Amniotic stem cell (primary cell): ENCODE measurements at places on chromosomes 4 and X.

- no peak for DNase-seq
Measured at GRCh38 chr4:306551-306961, 1.3 kb upstream of the ZNF732 start.

DNA sequence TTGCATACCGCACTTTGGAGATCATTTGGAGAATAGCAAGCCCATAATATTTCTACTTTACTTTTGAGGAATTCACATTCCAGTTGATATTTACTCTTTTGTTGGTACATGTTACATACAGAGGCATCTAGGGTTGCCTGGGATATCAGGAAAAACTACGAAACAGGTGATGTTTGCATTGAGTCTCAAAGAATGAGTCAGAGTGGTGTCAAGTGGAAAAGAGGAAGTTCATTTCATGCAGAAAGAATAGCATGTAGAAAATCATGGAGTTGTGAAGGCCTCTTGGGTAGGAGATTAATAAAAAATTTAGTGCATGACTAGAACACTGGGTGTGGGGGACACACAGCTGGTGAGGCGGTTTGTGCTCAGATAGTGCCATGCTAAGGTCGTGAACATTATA is 33.5 kb upstream of the ELOVL6 start:
- DNase-seq = no peak

DNA sequence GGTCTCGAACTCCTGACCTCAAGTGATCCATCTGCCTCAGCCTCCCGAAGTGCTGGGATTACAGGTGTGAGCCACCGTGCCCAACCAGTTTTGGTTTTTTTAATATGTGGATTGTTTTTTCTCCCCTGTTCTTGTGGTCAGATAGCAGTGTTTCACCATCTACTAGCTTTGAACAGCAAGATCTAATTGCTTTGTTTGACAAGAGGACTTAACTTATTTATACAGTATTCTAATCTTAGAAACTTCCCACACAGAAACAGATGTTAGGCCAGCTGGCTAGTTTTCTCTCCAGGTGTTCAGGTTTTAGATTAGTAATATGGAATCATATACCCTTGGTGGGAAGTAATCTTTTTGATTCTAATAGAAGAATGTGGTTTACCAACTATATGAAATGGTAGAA is 12.9 kb downstream of the ING2 start:
- DNase-seq = no peak

GRCh38 chrX:121160987-121161386 is 113.6 kb downstream of the GLUD2 start:
- no peak for DNase-seq

- no peak for DNase-seq
Measured at GRCh38 chr4:184812651-184813181, 13.1 kb downstream of the ACSL1 start.

- no peak for DNase-seq
Measured at GRCh38 chrX:149298111-149298510, 207.0 kb downstream of the IDS start.

GRCh38 chr4:138259824-138260223 is 17.7 kb upstream of the SLC7A11 start:
- DNase-seq = no peak

DNA sequence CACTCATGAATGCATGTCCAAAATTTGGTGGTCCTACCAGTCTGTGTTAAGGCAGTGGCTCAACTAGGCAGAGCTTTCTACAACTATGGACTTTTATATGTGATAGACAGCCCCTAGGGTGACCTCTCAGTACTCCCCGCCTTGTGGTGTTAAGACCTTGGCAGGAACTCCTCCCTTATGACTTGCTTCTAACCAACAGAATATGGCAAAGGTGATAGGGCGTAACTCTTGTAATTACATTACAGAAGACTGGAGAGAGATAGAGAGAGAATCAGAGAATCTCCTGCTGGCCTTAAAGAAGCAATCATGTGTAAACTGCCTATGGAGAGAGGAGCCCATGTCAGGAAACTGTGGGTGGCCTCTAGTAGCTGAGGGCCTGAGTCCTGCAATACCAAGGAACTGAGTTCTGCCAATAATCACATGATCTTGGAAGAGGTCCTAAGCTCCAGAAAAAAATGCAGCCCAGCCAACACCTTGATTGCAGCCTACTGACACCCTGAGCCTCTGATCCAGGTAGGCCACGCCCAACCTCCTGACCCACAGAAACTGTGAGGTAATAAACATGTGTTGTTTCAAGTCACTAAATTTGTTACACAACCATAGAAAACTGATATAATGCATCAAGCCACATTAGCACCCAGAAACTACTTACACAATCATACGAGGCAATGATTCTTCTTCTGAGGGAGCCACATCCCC is 68.9 kb downstream of the INPP4B start:
- no peak for DNase-seq

GRCh38 chr4:114193624-114194399 is 214.4 kb upstream of the ARSJ start:
- no peak for DNase-seq

DNA sequence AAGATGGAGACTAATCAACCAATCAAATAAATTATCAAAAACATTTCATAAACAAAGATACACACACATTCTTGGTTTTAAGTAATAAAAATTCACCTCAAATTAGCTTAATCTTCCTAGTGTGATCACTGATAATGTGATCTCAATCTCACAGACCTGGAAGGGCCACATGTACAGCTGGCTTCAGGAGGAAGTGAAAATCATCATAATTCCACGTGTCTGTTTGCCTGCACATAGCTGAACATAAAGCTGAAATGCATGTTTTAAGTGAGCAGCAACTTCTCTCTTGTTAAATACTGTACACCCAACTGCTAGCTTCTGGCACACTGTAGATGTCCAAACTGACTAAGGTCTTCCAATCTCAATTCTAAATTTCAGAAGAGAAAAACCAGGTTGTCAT is 53.8 kb downstream of the ARHGAP6 start:
- no peak for DNase-seq

DNA sequence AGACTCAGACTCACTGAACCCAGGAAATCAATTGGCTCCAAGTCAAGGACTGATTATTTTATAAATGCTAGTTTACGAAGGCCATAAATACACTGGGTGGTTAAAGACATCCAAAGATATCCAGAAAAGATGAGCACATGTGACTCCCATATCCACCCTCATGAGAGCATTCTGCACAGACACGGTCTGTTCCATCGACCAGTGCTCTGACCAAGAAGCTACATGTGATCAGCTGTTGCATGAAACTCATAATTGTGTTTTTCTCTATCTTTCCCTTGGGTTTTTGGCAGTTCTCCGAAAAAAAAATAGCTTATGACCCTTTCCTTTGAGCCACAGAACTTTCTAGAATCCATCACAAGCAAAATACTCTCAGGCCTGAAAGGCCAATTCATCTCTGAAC is 2.7 kb upstream of the PIR start:
- no peak for DNase-seq

GRCh38 chrX:97000682-97001368 is 117.1 kb downstream of the RPA4 start:
- DNase-seq = no peak

- DNase-seq = no peak
Measured at GRCh38 chr4:1864076-1865008, 6.9 kb upstream of the NSD2 start.

DNA sequence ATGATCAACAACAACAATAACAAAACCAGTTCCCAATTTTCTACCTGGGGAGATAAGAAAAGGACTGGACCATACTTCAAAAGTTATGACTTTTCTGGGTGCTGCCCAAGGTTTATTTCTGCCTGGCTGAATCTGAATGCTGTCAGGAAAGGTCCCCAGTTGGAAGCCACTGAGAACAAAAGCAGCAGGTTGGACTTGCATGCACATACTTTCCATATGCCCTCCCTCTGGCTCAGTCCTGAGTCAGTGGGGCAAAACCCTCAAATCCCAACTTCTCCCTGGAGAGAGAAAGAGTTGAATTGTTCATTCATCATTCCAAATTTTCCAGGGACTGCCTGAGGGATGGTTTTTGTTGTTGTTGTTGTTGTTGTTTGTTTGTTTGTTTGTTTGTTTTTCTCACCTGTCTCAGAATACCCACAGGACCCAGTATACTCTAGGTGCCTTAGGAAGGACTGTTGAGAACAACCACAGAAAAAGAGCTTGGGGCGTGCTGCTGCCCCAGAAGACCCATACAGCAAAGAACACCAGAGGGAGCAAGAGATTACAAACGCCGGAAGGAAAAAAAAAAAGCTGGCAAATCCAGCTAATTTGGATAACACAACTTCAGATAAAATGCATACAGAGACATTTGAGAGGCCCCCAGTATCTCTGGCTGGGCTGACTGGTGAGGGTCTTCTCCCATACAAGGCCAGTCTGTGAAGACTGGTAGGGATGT is 138.9 kb upstream of the INPP4B start:
- DNase-seq = peak; percentile 16
